ENCODE measurements at places on chromosomes 11 and 22.

DNA sequence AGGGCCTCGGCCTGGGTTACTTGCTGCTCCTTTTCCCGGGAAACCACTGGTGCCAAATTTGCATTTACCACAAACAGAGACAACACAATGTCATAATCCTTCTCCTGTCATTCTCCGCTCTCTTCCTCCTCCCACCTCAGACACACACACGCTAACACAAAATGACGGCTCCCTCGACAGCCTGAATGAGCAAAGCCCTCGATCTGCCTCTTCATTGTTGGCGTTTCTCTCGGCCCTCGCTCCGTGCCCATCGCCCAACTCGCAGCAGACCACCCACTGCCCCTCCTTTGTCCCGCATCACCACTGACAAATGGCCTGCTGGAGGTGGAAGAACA lies 12.5 kb upstream of the TCF20 start:
- DNase-seq = no peak

GRCh38 chr11:4443232-4443891 lies 5.7 kb upstream of the OR52K2 start:
- DNase-seq = no peak

- DNase-seq = no peak
Measured at GRCh38 chr11:13094930-13095687, 86.0 kb downstream of the RASSF10 start.

DNA sequence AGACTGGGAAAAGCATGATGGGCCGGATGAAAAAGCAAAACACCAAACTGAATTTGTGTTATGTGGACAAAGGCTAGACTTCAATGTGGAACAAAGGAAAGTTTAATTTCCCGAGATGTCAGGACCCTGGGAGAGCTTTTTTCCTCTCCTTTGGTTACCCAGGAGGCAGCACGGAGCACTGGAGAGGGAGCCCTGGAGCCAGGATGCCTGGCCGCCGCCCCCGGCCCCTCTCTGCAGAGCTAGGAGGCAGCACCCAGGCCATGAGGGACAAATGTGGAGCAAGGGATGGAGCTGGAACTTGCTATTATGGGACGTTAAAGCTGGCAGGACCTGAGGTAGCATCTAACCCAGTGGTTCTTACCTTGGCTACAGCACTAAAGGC lies 108.9 kb downstream of the MORC2 start:
- DNase-seq = no peak

DNA sequence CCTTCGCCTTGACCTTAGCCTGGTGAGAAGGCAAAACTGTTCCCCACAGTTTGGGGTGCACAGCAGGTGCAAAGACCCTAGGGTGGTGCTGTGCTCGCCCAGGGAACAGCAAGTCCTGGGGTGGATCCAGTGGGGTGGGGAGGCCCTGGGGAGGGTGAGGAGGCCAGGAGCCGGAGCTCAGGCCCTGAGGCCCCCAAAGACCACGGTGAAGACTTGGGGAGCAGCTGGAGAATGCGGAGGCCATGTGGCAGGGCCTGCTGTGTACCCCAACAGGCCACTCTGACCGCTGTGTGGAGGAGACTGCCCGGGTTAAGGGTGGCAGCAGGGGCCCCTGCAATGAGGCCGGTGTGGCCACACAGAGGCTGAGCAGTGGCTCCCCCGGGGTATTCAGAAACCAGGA lies 101.1 kb upstream of the RTL6 start:
- DNase-seq = no peak

DNA sequence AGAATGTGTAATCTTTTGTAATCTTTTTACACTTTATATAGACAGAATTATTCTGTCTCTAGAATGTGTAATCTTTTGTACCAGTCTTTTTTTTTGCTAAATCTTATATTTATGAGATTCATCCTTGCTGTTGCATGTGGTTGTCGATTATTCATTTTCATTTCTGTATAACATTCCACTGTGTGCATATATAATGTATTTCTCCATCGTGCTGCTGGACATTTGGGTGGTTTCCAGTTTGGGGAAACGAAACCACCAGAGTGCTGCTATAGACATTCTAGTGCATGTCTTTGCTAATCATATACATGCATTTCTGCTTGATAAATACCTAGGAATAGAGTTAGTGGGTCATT lies 146.5 kb downstream of the GRIK4 start:
- no peak for DNase-seq

- DNase-seq = no peak
Measured at GRCh38 chr11:61146416-61146815, 14.8 kb downstream of the VPS37C start.

GRCh38 chr11:133529807-133530500 lies 2.3 kb downstream of the OPCML start:
- no peak for DNase-seq

DNA sequence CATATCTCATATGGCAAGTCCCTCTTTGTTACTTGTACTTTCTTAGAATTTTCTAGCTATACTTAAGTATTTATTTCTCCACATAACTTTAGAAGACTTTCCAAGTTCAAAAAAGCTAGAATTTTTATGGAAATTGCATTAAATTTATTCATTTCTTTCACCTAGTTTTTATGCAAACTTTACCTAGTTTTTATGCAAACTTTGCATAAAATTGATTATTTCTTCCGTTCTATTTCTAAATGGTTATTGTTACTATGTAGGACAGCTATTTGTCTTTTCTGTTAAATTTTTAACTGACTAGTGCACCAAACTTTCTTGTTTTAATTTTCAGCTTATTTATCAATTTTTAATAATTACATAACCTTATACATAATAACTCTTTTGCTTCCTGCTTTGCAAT lies 3.2 kb upstream of the CREBZF start:
- DNase-seq = no peak

DNA sequence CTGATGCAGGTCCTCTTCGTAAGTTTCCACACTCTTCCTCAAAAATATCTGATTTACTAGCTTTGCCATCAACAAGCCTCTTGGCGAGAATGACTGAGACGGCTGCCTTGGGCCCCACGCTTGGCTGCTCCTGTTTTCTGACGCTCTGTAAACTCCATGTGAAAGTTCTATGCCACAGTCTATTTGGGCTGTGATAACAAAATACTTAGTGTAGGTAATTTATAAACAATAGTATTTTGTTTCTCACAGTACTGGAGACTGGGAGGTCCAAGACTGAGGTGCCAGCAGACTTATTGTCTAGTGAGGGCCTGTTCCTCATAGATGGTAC lies 123.2 kb upstream of the SORL1-AS1 start:
- no peak for DNase-seq

- no peak for DNase-seq
Measured at GRCh38 chr22:35214968-35215367, 42.3 kb upstream of the HMGXB4 start.

GRCh38 chr11:12909879-12910278 lies 99.2 kb upstream of the RASSF10 start:
- DNase-seq = no peak

GRCh38 chr11:130522284-130522961 lies 74.0 kb downstream of the ADAMTS15 start:
- no peak for DNase-seq

DNA sequence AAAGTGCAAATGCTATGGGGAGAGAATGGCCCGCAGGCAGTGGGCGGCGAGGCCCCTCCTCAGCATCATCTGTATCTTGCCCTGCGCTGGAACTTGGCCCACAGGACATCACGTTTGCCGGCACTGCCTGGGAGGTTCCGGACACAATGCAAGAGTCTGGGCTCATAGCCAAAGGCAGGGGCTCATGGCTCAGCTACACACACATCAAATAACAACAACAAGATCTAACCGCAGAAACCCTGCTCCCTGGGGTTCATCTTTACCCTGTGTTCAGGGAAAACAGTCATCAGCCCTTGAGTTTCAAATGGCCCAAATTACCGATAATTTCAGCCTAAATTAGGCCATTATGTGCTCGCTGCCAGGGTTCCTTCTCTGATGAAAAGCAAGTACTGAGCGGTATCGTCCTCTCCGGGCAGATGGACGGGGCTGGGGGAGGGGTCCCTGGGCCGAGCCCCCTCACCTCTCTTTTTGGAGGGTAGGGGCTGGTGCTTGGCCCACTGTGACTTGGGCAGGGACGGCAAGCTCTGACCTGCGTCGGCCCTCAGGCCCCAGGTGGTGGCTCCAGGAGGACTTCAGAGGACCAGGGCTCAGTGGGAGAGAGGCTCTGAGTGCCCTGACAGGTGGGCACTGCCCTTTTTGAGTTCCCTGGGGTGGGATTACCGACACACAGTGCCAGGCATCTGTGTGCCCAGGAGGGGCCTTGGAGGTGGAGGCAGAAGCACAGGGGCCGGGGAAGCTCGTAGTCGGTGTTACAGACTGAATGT lies 25.0 kb upstream of the GAL start:
- no peak for DNase-seq

DNA sequence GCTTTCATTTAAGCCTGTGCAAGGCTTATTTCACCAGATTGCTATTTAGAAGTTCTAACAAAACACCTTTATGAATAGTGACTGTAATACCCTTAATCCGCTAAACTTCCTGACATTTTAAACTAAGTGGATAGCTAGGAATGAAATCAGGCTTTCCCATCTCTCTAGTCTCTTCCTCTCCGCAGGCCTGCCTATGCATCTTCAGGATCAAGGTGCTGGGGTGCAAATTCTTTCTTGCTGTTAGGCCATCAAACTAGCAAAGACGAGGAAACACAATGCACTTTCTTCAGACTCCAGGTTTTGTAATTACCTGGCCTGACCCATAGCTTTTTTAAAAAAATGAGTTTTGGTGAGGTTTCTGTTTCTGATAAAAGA lies 149.4 kb downstream of the DBX1 start:
- DNase-seq = no peak

- no peak for DNase-seq
Measured at GRCh38 chr11:120800206-120800605, 223.7 kb upstream of the TBCEL start.

GRCh38 chr11:113874581-113875233 lies 665 bp downstream of the USP28 start:
- DNase-seq = no peak

GRCh38 chr11:69711822-69712801 lies 8.3 kb upstream of the FGF19 start:
- no peak for DNase-seq

DNA sequence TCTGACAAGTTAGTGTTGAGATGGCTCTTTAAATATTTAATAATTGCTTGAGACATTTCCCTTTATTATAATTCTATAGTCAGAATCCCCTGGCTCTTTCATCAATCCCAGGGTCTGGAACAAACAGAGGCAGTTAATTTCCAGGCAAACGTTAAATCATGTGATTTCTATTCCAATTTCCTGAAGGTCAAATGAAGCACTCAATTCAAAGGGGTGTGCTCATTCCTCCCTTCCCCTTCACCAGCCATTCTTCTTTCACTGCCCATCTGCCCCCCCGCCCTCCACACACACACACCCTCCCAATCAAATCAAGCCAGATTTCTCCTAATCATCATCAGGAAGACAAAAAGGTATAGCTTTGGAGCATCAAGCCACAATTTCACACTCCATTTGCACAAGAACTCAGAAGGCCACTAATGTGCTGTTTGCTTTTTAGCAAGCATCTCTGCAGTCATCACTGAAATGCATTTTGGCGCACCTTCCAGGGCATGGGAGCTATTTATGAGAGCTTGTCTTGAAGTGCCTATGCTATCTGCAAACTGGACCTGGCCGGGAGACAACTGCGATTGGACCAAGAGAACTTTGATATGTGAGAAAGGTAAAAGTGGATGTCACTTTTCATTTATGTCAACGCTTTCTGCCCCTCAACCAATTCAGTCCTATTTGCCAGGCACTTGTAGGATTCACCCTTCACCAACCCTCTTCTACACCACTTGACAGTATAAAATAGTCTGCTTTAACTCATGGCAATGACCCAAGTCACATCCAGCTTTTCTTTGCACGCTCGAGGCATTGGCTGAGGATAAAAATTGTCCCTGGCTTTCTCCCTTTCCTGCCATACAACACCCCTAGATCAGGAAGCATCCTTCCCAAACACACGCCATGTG lies 315.1 kb upstream of the API5 start:
- DNase-seq = no peak

DNA sequence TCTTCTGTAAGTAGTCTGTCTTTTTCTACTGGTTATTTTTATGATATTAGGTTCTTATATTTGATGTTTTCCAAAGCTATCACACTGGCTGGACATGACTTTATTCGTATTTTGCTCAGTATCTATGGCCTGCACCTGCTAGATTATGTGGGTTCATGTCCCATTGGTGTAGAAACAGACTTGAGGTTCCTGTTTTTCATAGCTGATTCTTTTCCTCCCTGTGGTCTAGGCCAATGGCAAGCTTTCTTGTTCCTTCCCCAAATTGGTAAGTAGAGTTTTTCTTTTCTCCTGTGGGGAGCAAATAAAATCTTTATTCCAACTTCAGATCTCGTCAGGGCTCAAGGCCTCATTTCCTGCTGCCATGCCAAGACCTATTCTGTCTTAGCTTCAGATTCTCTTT lies 30.2 kb upstream of the SWAP70 start:
- no peak for DNase-seq

DNA sequence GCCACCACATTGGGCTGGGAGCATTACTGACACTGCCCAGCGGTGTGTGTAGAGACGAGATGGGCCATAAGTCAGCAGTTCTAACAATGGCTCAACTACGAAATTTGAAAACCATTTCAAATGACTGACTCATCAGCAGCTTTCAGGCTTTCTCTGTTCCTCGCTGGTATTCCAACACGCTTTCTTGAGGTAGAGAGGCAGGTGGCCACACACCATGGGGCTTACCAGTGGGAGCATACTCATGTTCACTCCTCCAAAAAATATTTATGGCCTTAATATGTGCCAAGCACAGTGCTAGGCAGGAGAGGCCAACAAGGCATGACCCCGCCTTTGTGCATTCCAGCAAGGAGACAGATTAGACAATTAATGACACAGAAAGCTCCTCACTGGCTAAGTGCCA lies 20.3 kb downstream of the ARFGAP2 start:
- DNase-seq = no peak

- DNase-seq = no peak
Measured at GRCh38 chr11:94154095-94154856, 25.6 kb downstream of the PANX1 start.

DNA sequence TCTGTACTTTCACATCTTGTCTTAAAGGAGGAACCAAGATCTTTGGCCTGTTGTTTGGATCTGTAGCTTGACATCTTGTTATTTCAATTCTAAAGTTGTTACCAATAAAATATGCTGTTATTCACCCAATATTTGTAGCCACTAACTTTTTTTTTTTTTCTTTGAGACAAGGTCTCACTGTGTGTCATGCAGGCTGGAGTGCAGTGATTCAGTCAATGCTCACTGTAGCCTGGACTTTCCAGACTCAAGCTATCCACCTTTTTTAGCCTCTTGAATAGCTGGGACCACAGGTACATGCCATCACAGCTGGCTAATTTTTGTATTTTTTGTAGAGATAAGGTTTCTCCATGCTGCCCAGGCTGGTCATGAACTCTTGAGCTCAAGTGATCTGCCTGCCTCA lies 769.4 kb downstream of the DLG2 start:
- no peak for DNase-seq

DNA sequence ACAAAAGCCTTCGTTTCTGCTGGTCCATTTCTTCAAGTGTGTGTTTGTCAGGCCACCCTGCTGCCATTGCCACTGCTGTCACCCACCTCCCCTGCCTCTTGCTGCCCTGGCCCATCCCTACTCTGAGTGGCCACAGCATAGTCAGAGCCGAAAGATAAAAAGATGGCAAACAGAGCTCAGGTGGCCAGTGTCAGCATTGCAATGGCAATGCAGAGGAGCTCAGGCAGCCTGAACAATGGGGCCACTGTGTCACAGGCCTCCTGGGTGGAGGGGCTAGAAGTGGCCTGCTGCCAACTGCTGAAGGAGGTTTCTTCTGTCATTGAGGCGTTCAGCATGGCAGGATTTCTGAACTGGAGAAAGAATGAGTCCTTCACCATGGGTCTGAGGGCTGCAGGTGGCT lies 137.1 kb downstream of the CSNK2A3 start:
- DNase-seq = no peak

GRCh38 chr11:120298461-120298860 lies 26.6 kb upstream of the TLCD5 start:
- no peak for DNase-seq
